Forelimb muscle (tissue), 1 donor: ENCODE measurements at places on chromosomes 2 and 18.

- no peak for DNase-seq
Observed at GRCh38 chr18:9905401-9905922, 8.4 kb upstream of the VAPA start.

DNA sequence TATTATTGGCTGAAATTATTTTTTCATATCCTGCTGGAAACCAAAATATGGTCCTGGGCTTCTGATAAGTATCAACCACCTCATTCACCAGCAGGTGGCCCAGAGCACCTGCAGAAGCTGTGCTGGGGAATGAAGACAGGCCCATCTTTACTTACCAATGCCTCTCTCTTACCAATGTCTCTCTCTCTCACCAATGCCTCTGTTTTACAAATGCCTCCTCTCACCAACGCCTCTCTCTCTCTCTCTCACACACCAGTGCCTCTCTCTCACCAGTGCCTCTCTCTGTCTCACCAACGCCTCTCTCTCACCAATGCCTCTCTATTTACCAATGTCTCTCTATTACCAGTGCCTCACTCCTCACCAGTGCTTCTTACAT, 2.3 kb upstream of the MAL start:
- DNase-seq = no peak

DNA sequence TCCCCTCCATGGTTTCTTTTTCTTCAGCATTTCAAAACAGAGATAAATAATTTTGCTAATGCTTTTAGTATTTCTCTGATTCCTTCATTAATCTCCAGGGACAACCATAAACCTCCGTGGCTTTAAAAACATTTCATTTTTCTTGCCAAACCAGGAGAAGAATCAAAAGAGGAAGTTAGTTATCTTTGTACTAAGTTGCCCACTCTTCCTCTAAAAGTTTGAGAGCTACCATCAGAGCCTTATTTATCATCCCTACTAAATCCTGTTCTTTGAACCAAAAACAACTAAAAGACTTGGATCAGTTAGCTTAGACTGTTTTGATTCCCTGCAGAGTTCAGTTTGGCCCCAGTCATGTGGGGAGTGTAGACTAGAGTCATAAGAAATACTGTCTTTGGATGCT, 208.4 kb downstream of the SETBP1 start:
- no peak for DNase-seq

GRCh38 chr2:227163485-227163997, 464 bp downstream of the COL4A4 start:
- DNase-seq = no peak

DNA sequence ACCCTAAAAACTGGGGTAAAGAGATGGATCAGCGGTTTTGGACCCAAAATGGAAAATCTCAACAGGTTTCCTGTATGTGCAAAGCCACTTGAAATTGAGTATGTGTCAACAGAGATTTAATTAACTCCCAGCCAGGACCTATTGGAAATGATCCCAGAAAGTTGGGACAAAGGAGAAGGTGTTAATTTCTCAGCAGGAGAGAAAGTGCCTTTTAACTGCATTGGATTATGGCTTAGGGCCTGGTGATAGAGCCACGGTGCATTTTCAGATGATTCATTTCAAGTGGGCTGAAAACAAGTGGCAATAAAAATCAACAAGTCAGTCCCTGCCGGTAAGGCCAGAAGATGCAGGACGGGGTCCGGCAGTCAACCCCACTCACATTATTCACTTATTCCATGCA, 80.2 kb upstream of the BCL11A start:
- no peak for DNase-seq

GRCh38 chr2:235135195-235135965, 183.6 kb downstream of the SH3BP4 start:
- DNase-seq = no peak

GRCh38 chr2:217789736-217790181, 213.0 kb downstream of the TNS1 start:
- DNase-seq = no peak

- no peak for DNase-seq
Observed at GRCh38 chr2:230684270-230685168, 28.1 kb upstream of the CAB39 start.

GRCh38 chr2:101464841-101465240, 10.1 kb downstream of the RFX8 start:
- DNase-seq = no peak

DNA sequence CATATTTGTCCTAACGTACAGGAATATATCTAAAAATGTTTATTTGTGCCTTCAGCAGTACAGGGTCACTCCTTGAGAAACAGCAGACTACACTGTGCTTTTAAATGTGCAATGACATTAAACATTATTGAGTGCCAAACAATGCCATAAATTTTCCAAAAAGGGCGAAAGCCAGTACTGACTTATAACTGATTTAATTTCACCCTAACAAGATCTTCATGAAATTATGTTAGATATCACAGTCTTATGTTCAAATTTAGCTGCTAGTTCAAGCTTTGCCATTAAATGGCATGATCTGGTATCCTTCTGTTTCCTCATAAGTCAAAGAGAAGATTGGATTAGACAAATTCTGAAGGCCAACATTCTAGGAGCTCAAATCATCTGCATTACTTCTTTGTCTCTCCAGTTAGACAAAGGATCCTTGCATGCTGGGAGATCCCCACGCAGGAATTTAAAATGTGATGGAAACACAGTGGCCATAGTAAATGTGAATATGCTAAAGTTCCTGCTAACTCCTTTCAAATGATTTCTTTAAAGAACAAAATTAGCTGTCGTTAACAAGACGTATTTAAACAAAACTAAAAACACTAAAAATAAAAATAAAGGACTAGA, 129.3 kb upstream of the STON1 start:
- no peak for DNase-seq

GRCh38 chr2:195472501-195473234, 184.4 kb upstream of the SLC39A10 start:
- no peak for DNase-seq

DNA sequence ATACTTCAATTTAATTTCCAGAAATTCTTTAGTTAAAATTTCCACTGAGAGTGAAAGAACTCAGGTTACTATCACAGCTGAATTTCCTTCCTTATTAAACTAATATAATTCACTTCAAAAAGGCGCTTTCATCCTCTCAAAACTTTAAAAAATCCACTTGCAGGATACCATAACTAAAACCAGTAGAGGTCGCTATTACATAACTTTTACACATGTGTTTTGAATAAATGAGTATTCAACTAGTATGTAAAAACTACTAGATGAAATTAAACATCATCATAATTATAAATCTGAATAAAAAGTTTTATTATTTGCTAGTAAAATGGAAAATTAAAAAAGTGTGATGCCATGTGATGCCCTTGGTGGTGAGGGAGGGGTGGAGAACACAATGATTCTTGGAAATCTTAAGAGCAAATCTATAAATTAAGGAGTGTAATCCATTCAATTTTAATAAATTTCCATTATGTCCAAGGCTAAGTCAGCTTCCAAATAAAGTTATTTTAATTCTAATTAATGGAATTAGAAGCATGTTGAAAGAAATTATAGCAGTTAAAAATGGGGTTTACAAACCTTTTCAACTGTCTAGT, 61.4 kb downstream of the SOS1 start:
- peak; percentile 29 for DNase-seq

GRCh38 chr18:11925800-11926481, 17.8 kb upstream of the MPPE1 start:
- DNase-seq = no peak

DNA sequence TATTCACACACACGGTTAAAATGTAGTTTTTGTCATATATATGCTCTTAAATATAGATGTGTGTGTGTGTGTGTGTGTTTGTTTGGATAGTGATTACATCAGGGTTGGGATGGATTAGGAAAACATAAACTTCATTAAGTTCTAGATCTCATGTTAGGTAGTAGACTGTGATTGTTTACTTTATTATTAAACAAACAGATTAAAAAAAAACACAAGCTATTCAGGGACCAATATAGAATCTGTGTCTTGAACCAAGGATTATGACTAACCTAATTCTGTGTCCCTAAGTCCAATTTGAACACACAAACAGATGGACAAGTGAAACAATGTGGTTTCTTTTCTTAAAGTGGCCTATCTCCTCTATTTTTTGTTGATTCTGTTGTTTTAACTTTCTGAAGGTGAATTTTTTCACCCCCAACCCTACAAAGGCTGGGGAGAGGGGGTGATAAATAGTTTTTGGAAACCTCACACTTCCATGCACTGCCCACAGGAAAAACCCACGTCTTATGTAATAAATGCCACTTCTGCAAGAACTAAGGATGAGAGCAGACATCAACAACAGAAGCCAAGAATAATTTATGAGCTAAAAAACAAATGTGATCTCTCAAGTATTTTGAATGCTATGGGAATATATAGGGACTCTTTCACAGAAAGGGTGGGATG, 40.7 kb downstream of the IL1R2 start:
- no peak for DNase-seq

DNA sequence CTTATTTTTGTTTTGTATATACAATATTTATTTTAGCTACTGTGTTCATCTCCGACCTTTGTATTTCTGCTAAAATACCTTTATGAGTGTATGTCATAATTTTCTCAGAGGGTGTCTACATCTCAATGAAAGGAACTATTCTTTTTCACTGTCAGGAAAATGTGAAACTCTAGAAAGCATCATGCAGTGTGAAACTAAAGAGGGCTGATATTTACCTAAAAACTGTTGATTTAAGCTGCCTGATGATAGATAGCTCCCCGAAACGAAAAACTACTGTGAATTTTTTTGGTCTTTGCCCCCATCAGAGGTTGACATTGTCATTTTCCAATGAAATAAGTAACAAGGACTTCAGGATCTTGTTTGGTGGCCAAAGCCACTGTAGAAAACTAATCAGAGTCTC, 38.8 kb downstream of the TMEM178A start:
- no peak for DNase-seq

DNA sequence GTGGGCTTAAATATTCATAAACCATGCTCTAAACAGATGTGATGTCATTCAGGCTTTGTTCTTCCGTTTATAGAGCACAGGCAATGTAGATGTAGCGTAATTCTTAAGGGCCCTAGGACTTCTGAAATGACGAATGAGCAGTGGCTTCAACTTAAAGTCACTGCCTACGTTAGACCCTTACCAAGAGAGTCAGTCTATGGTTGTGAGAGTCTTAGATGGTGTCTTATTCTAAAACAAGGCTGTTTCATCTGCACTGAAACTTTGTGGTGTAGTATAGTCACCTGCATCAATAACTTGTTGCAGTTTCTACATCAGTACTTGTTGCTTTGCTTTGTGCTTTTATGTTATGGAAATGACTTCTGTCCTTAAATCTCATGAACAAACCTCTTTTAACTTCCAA, 56.0 kb downstream of the PIK3C3 start:
- no peak for DNase-seq

DNA sequence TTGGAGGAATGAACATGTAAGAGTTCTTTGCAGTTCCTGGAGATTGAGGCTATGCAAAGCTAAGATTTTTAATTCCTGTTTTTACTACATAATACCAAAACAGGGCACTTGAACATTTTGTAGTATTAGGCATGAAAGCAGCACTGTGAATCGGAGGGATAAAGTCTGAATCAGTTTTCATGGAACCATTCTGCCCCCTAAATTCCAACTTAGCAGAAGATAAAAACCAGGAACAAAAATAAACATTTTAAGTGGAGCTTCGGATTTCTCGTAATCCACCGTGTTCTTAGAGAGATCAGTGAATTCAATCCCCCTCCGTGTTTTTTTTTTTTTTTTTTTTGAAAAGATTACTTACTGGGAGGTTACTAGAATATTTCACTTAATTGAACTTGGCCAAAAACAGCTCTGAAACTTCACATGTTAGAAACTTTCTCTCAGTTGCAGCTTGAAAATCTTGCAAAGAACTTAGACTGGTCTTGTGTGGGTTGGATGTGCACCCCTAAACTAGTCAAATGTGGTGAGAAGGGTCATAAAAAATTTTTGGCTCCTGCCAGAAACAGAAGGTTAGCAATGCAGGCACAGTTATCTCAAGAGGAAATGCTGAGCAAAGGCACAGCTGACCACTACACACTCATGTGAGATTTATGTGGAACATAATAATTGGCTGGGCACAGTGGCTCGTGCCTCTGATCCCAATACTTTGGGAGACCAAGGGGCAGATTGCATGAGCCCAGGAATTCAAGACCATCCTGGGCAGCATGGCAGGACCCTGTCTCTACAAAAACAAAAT, 145.4 kb upstream of the RNF152 start:
- no peak for DNase-seq

DNA sequence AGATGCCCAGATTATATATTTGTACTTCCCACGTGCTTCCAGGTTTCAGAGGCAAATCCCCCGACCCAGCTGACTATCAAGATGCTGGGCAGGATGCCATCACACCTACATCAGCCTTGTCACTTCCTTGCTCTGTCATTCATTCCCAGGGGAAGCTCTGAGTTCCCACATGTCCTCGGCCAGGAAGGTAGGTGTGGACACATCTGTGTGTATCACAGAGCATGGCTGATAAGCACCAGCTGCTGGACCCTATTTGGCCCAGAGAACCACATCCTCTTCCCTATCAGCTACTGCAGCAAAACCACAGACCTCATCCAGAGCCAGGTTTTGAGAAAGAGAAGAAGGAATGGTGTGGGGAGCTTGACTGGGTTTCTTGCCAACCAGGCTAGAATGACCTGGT, 31.9 kb upstream of the ITGA6 start:
- no peak for DNase-seq

- no peak for DNase-seq
Observed at GRCh38 chr18:57171026-57171425, 24.1 kb downstream of the BOD1L2 start.

GRCh38 chr2:8606649-8607550, 75.0 kb upstream of the ID2 start:
- DNase-seq = no peak

DNA sequence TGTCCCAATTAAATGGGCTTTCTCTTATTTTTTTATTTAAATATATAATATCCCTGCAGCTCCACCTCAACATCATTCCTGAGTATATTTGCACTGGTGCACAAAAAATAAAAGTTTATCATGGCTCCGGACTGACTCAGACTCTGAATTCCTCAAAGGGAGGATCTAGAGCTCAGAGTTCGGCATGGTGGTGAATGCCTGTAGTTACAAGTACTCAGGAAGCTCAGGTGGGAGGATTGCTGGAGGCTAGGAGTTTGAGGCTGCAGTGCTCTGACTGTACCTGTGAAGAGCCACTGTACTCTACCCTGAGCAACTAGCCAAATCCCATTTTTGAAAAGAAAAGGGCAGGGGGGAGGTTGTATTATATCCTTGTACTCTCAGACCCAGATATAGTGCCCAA, 52.8 kb upstream of the NRXN1 start:
- no peak for DNase-seq

DNA sequence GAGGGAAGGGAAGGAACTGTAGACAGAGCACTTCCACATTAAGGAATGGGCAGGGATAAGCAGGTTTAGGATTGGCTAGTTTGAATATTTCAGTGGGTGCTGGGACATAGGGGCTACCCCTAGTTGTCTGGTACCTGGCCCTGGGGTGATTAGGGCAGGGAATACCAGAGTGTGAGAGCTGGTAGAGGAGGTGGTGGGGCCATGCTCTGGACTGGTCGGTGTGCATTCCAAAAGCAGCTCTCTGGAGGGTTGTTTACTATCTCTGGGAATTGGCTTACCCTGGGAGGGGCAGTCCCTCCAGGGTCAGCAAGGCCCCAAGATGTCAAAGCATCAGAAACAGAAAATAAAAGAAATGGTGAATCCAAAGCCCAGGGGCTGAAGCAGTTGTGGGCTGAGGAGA, 103.8 kb downstream of the LAMA3 start:
- no peak for DNase-seq

GRCh38 chr2:199693861-199694260, 157.1 kb downstream of the FTCDNL1 start:
- no peak for DNase-seq

- DNase-seq = no peak
Observed at GRCh38 chr18:62717169-62717924, 2.0 kb downstream of the PHLPP1 start.
